ENCODE measurements at places on chromosomes 1 and 21.

- no peak for DNase-seq
These were observed 102.2 kb downstream of the COL24A1 start for GRCh38 chr1:86054396-86054795.

- DNase-seq, result no peak
These were observed 49.3 kb downstream of the RAB3GAP2 start for GRCh38 chr1:220222939-220223338.

DNA sequence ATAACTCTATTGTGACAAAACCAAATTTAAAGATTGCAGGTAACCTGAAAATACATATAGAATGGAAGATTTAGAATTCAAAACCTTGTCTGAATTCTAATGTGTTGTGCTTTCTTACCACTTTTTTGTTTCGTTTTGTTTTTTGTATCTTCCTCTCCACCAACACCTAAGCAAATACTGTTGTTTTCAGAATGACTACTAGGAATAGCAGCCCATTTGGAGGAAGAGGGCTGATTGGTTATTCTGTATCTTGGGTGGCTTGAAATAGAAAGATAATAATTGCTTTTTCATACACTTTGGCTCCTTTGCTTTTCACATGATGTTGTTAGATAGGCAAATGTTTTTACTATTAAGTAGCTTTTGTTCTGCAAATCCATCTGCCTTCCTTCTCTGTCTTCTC lies 61.0 kb upstream of the LRRC7 start:
- no peak for DNase-seq

GRCh38 chr1:177429234-177429633 lies 258.5 kb downstream of the BRINP2 start:
- DNase-seq, result no peak

DNA sequence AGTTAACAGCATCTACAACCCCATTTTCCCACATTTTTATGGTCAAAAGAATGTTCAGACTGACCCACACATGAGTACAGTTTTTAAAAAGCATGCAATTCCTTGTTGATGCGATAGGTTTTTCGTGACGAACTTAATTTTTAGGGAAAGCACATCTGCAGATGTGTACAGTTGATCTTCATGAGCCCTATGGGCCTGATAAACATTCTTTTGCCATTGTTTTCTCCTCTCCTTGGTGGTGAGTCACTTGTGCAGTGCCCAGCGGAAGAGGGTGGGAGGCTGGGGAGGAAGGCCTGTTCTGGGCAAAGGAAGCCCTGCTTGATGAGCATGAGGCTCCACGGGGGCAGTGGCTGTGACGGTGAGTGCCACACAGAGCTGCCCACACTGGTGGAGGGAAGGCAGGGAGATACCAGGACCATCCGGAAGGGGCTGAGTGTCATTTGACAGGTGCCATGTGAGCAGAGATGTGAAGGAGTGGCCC lies 5.3 kb downstream of the ARF1 start:
- DNase-seq, result peak; percentile 73

GRCh38 chr1:1371364-1371745 lies 3.7 kb downstream of the AURKAIP1 start:
- no peak for DNase-seq

GRCh38 chr1:96987186-96987703 lies 265.7 kb downstream of the PTBP2 start:
- peak; percentile 5 for DNase-seq

DNA sequence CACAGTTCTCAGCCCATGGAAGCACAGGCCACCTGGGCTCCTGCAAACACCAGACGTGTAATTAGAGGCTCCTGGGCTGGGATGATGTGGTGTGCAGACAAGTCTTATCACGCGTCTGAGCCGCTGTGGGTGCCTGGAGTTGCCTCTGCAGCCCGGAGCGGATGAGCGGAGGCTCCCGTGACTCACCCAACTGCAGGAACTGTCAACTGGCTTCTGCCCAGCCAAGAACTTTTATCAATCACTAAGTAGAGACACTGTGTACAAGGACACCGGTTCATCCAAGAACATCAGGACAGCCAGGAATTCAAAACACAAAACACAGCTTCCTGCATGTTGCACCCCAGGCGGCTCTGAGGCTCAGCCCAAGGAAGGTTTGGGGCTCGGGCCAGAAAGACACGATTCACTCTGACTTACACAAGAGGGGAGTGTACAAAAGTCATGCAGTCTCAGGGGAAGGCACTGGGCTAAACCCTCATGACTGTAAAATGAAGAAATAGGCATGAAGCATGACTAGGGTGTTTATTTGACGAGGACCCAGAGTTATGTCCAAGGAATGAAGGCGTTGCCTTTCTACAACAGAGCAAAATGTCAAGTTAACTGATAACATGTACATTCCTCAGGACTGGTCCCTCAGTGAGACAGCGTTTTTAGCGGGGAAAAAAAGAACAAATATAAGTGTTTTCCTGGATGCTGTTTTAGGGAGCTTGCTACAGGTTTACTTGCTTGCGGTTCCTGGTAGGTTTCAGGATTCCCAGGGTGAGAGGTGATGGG lies 21.1 kb downstream of the ERRFI1 start:
- peak; percentile 100 for DNase-seq

GRCh38 chr1:18682375-18682774 lies 51.7 kb downstream of the PAX7 start:
- DNase-seq, result no peak

DNA sequence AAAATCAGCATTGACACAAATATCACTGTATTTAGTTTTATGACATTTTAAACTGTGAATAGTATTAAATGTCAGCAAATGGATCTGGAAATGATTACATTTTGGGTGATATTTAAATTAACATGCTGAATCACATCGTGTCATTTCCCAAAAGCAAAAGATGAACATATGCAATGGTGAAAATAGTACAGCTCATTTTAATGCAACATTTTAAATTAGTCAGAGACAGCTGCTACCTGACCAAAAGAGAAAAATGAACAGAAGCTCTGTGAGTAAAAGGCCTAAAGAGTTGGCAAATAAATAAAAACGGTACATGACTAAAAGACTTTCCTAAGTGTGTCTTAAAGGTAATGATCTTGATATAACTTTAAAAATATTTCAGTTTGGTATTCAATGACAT lies 86.0 kb upstream of the GNG4 start:
- peak; percentile 32 for DNase-seq

GRCh38 chr1:22452481-22452957 lies 868 bp downstream of the ZBTB40 start:
- peak; percentile 41 for DNase-seq

DNA sequence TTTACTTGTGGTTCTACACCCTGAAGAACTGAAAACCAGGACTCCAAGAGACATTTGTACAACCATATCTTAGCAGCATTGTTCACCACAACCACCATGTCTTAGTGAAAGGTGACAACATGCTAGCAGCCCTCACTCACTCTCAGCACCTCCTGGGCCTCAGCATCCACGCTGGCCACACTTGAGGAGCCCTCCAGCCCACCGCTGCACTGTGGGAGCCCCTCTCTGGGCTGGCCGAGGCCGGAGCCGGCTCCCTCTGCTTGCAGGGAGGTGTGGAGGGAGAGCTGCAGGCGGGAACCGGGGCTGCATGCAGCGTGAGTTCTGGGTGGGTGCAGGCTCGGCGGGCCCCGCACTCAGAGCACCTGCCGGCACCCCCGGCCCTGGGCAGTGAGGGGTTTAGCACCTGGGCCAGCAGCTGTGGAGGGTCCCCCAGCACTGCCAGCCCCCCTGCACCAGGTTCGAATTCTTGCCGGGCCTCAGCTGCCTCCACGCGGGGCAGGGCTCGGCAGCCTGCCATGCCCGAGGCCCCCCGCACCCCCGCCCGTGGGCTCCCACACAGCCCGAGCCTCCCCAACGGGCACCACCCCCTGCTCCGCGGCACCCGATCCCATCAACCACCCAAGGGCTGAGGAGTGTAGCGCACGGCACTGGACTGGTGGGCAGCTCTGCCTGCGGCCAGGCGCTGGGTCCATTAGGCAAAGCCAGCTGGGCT lies 9.2 kb downstream of the C1orf159 start:
- DNase-seq, result no peak

GRCh38 chr1:44919400-44919799 lies 67.0 kb downstream of the EIF2B3 start:
- DNase-seq, result no peak

Measured in epithelial cell of esophagus (primary cell).